ENCODE measurements at places on chromosomes 2 and 18.

- no peak for DNase-seq
Observed at GRCh38 chr2:101859604-101860003, 132.2 kb upstream of the IL1R2 start.

GRCh38 chr2:54628418-54628817 lies 95.0 kb upstream of the EML6 start:
- no peak for DNase-seq

GRCh38 chr18:57219964-57220363 lies 73.1 kb downstream of the BOD1L2 start:
- DNase-seq, result peak; percentile 83

- DNase-seq, result no peak
Observed at GRCh38 chr2:85665264-85665937, 2.6 kb downstream of the SFTPB start.

- no peak for DNase-seq
Observed at GRCh38 chr2:201360256-201360655, 3.1 kb upstream of the FLACC1 start.

DNA sequence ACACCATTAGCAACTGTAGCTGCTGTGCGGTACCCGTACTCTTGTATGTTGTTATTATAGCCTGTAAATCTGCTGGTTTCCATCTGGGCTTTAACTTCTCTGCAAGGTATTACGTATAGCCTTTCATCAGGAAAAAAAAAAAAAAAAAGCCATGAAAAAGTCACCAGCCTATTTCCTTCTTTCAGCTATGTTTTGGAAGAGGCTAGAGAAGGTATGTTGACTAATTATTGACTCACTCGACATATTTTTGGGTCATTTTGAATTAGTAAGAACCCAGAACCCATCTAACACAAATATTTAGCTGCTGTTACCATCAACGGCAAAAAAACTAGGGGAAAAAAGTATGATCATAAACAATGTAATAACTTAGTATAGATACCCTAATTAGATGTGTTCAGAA lies 1395.6 kb downstream of the SUCLG1 start:
- no peak for DNase-seq

- no peak for DNase-seq
Observed at GRCh38 chr2:79082987-79083386, 4.8 kb downstream of the REG1B start.

DNA sequence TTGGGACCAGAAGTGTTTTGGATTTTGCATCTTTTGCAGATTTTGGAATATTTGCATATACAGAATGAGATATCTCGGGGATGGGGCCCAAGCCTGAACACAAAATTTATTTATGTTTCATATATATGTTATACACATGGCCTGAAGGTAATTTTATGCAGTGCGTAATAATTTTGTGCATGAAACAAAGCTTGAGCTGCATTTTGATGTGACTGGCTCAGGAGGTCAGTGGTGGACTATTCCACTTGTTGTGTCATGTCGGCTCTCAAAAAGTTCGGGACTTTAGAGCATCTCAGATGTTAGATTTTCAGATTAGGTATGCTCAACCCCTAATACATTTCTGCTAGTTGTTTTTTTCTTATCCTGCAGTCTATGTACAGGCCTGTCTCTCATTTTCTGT lies 145.4 kb downstream of the FAM210A start:
- no peak for DNase-seq

- DNase-seq, result peak; percentile 86
Observed at GRCh38 chr2:130807659-130808385, 28.9 kb upstream of the ARHGEF4 start.

DNA sequence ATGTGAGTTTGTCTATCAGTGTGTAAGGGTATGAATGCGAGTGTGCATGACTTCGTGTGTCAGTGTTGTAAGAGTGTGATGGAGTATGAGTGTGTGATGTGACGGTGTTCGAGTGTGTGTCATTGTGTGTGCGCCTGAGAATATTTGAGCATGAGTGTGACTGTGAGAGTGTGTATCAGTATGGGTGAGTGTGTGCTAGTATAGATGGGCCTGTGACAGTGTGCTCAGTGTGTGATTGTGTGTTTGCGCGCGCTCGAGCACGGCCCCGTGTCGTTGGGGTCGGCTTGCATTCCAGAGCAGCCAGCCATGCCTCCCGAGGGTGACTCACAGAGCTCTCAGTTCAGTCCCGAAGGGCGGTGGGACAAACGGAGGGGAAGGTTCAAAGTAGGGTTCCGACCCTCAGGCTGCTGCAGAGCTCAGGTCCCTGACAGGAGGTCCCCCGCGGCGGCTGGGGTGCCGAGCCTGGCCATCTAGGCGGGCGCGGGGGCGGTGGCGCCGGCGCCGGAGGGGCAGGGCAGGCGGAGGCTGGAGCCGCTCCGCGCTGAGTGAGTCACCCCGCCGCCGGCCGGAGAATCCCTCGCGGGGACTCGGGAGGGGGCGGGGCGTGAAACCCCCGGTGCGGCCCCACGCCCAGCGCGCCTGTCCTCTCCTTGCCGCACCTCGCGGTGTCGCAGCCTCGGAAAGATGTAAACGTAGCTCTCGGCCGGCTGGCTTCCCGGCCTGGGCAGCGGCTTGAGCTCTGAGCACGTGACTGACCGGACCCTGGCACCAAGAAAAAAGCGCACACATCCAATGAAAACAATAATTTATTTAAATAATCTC lies 3.8 kb downstream of the DLX2 start:
- DNase-seq, result no peak

GRCh38 chr2:719734-720133 lies 42.5 kb upstream of the TMEM18 start:
- DNase-seq, result no peak

GRCh38 chr2:138298120-138298814 lies 203.3 kb upstream of the SPOPL start:
- no peak for DNase-seq

DNA sequence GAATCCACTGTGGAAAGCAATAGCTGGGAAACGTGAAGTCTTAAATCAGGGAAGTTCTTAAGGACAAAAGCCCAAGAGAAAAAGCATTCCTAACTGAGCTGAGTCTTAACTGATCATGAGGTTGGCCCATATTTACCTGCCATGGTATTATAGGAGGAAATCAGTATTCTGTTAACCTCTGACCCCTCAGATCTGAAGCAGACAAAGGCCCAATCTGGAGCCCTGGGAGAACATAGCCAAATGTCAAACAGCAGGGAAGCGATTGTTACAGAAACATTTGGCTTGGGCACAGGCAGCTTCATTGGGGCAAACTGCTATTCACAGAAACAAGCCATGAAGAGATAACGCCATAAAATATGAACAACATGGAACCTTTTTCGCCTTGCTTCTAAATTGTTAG lies 18.8 kb downstream of the EPHA4 start:
- peak; percentile 58 for DNase-seq

DNA sequence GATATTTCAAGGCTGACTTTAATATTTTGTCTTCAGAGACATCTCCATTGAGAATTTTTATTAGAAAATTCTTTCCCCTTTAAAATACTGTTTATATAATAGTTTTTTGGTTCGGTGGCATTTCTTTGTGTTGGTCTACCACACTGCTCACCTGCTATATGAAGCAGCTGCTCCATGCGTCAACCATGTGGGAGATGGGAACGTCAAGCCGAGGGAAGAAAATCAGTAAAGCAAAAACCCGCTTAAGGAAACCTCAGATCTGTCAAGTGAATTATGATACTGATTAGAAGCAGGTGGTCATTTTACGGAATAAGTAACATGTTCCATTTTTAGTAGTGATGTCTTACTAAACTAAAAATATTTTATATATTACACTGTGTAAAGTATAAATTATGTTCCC lies 5.6 kb upstream of the TMEM17 start:
- no peak for DNase-seq

DNA sequence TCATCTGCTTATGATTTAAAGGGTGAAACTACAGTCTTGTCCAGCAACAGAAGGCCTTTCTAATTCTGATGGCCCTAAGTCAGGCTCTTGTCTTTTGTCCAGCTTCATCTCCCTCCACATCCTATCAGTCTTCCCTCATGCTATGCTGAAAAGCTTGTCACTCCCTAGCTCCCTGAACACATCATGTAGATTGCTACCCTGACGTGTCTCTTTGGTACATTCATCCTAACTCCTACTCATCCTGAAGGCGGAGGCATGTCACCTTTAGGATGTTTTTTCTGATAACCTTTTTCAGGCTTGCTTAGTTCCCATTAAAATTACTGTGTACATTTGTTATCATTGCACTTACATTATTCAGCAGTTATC lies 78.4 kb upstream of the ARL5A start:
- no peak for DNase-seq

- no peak for DNase-seq
Observed at GRCh38 chr2:152580714-152581113, 136.5 kb downstream of the PRPF40A start.

DNA sequence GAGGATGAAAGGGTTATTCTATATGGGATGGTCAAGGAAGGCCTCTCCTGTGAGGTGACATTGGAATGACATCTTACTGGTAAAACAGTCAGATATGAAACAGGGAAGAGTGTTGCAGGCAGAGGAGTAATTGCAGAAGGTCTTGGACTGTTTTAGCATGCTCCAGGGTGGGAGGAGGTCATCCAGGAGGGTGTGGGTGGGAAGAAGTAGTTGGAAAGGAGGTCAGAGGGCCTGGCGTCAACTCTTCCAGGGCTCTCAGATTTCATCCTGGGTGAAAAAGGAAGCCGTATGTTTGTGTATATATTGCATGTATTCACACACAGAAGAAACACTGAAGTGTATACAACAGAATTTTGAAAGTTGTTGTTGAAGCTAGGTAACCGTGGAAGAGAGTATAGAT lies 48.2 kb downstream of the ATP9B start:
- DNase-seq, result no peak

DNA sequence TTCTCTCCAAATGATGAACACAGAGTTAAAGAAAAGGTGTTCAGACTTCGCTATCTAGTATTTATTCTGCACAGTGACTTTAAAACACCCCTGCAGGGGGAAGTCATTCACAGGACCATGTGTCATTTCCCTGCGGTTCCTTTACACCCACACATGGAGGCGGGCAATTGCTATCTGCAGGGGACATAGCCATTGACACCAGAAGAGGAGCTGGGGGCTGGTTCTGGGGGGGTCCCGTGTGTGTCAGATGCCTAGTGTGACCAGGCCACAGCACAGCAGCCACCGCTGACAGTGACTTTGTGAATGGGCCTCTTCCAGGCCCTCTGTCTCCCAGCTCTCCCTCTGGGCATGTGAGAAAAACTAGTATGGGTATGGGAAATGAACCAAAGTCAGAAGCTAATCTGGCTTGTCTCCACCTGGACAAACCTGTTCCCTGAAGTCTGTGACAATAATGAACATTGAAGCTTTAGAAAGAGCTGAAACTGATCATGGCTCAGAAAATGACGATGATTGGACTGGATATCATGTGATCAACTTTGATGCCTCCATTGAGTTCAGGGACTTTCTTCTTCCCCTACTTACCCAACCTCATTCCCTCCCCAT lies 7.5 kb upstream of the GBX2 start:
- no peak for DNase-seq

DNA sequence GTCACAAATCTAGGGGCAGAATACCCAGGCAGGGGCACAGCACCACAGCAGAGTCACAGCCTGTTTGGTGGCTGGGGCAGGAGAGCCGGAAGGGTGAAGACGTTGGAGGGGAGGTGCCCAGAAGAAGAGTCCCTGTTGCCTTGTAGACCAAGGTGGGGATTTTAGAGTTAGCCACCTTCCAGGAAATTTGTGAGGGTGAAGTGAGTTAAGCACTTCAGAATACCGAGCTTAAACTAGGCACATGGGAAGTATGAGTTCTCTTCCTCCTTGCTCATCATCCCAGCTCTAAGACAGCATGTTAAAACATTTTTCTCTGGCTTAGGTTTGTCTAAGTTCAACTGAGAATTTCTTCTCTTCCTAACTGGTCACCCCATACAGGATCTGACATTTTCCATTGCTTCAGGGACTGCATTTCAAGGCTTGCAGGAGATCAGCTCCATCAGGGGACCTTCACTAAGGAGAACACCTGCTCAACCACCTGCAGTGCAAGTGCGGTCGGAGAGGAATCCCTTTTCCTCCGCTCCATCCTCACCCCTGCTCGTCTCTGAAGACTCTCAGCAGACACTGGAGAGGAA lies 26.5 kb upstream of the PHLPP1 start:
- no peak for DNase-seq

DNA sequence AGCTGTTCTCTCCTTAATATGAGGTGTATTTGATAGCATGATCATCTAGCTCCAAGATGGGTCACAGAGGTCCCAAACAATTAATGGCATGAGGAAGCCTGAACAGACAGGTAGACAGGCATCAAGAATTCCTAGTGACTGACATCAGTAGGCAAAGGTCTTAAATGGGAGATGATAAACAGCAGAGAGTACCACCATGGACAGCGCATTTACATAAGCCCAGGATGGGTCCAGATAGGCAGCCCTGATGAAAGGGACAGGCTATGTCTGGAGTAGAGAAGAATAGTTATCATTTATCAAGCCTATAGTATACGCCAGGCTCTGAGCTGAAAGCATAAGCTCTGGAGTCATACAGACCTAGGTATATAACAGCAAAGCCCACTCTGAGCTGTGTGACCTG lies 434.7 kb upstream of the SETBP1 start:
- no peak for DNase-seq

DNA sequence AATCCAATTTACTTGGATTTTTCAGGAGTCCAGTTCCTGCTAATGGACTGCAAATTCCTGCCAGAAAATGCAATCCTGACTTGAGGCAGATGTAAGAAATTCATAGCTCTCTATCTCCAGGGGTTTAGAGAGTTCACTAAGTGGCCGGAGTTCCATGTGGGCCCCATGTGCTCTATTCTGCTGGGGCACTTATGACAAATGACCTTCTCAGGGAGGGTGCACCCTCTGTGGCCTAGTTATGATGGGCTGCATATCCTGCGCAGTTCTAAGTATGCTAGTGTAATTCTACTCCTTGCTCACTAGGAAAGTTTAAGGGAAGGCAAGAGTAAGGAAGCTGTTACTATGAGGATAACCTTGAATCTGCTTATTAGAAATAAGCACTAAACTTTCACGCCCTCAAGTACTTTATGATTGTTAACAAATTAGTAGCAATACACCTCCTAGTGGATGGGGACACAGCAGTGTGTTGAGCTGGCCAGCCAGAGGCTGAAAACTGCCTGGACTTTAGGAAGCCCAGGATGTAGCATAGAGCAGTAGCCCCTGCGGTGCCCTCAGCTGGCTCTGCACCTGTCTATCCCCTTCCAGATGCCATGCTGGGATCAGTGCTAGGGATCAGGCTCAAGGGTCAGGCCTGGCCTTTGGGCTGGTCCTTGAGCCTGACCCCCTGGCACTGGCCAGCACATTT lies 14.4 kb downstream of the SMYD1 start:
- DNase-seq, result no peak

DNA sequence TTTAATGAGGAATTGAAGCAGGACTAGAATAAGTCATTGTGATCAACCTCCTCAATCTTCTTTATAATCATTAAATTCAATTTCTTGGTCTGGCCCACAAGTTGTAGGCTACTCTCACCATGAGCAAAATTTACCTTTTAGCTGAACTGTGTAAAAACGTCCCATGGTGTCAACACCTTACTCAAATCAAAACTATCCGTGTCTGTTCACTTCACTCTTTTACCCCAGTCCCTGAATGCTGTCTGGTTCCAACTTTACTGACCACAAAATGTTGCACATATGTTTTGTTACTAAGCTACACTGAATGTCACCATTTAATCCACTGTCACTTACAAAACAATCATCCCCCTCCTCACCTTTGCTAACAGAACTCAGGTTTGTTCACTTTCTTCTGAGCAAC lies 951.6 kb upstream of the SLC39A10 start:
- DNase-seq, result no peak

Measured in NCI-H526 treated with DMSO at 0.1 percent for 48 hours (cell line).